ENCODE measurements at places on chromosomes 5 and 9. TPM values are rescaled to one million over a fixed set of nuclear protein-coding genes. Genes with fewer than 3 reads are reported as not detected.
A peak's percentile ranks its signal among the peaks of the same experiment; 100 is the strongest.

GRCh38 chr5:81609810-81610375, 141.0 kb downstream of the SSBP2 start:
- DNase-seq: no peak

GRCh38 chr9:108599571-108599970, 256.2 kb downstream of the ACTL7B start:
- DNase-seq: no peak

DNA sequence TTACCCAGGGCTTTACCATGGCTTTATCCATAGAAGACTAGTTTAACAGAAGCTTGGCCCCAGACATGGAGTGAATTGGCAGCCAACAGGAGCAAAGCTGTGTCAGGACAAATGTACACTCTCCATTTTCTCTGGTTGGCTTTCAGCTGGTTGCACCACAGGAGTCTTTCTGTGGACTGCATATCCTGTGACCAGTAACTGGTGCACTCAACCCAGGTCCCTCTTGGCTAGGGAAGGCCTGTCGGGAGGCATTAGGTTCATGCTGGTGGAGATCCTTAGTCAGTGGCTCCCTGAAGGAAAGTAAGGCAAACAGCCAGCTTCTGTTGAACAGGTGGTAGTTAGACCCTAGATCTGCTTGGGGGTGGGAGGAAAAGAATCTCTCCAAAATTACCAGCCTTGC, 146.9 kb upstream of the TLX3 start:
- no peak for DNase-seq

GRCh38 chr5:132272311-132273210, 15.1 kb downstream of the PDLIM4 start:
- peak; percentile 84 for DNase-seq

DNA sequence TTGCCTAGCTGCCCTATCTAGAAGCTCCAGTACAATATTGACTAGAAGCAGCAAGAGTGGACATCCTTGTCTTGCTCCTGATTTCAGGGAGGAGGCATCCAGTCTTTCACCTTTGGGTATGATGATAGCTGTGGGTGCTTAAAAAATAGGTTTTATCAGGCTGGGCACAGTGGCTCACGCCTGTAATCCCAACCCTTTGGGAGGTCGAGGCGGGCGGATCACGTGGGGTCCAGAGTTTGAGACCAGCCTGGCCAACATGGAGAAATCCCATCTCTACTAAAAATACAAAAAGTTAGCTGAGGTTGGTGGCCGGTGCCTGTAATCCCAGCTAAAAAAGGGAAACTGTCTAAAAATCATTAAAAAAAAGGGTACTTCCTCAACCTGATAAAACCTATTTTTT, 2.0 kb upstream of the CAMSAP1 start:
- DNase-seq: no peak

DNA sequence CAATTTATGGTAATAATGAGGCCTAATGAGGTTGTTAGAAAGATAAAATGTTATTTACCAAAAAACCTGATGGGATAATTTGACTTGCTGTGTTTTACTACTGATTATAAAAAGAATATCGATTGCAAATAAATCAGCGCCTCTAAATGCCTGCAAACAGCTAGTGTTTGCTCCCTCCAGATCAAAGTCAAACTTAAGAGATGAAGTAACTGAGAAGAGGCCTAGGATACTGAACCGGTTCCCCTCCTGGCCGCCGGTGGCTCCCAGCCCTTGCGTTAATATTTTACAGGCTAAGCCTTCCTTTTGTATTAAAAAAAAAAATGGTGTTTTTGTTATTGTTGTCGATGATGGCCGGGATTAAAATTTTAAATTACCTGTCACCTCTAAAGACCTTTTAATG, 2.6 kb downstream of the IRX1 start:
- no peak for DNase-seq

- no peak for DNase-seq
Observed at GRCh38 chr9:98391406-98391805, 136.0 kb upstream of the TBC1D2 start.

DNA sequence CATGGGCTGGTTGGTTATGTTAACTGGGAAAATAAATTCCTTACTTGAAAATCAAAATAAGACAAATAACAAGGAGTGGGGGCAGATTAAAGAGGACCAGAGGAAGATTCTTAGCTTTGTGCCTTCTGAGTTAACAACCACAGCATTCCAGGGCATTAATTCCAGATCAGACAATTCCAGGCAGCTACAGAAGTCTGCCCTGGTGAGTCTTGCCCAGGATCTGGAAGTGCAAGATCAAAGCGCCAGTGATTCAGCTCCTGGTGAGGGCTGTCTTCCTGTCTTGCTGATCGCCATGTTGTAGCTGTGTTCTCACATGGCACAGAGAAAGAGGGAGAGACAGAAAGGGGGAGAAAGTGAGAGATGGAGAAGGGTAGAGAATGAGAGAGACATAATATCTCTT, 65.6 kb downstream of the ANXA2R start:
- no peak for DNase-seq

DNA sequence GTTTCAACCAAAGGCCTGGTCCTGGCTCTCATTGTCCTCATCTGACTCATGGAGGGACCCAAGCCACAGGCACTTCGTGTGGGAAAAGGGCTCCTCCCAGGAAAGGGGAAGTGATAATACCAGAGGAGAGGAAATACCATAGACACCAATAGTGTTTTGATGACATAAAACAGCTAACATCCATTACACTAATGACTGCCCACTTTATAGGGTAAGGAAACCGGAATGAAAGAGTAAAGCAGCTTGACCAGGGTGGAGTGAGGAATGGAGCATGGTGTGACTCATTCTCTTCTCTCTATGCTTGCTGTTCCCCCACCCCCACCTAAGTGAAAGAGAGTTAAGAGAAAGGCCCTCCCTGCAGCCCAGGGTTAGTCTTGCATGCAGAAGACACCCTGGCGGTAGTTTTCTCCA, 67.4 kb upstream of the HRH2 start:
- no peak for DNase-seq

- no peak for DNase-seq
Observed at GRCh38 chr9:34252016-34252415, 73.2 kb downstream of the UBAP1 start.

DNA sequence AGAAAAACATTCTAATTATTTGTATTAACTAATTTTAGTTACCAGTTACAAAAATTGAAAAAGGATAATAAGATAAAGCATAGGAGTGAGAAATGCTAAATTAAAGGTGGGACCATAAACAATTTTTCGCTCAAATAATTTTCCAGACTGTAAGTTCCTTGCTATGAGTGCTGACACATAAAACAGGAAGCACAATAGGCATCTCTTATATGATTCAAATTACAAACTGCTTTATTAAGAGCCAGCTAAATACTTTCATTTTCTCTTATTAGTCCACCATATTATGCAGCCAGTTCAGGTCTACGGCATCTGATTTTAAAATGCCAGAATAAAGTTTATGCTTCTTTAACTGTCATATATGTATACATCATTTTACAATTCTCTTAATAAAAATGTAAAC, 4.4 kb downstream of the RC3H2 start:
- peak; percentile 54 for DNase-seq

- peak; percentile 11 for DNase-seq
Observed at GRCh38 chr5:149265597-149265996, 6.1 kb upstream of the AFAP1L1 start.

DNA sequence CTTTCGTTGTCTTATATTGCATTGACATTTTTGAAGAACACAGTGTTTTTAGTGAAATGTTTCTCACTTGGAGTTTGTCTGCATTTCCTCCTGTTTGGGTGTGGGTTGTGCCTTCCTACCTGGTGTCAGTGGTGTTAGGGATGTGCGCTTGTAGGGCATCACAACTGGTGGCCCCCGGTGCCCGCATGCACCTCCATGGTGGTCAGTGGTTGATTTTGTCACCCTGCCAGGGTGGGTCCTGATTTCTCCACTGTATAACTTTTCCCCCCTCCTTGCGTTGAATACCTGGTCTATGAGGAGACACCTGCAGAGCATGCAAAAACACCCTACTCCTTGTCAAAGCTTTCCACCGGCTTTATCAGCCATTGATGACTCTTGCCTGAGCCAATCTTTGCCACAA, 132.9 kb downstream of the BARX1 start:
- DNase-seq: no peak

GRCh38 chr9:125444166-125444565, 182.5 kb downstream of the GAPVD1 start:
- DNase-seq: no peak

- DNase-seq: no peak
Observed at GRCh38 chr5:9617221-9617620, 12.9 kb downstream of the TAS2R1 start.

GRCh38 chr9:73059247-73059646, 92.4 kb upstream of the ANXA1 start:
- no peak for DNase-seq

- no peak for DNase-seq
Observed at GRCh38 chr5:104385906-104386305, 823.3 kb upstream of the NUDT12 start.

FABP6 gene
- polyA plus RNA-seq: 201 TPM

CAMK4 gene
- 2.4 TPM for polyA plus RNA-seq

MYOT gene
- 2.0 TPM for polyA plus RNA-seq

HINT2 gene
- 34.4 TPM for polyA plus RNA-seq

ZDHHC21 gene
- 3.8 TPM for polyA plus RNA-seq

GPR150 gene
- 2.1 TPM for polyA plus RNA-seq

RELL2 gene
- 3.4 TPM for polyA plus RNA-seq

ISL1 gene
- 0.54 TPM for polyA plus RNA-seq
